GM23248 (cell line): ENCODE measurements at places on chromosomes 12 and 14. TPM values are rescaled to one million over a fixed set of nuclear protein-coding genes. Genes with fewer than 3 reads are reported as not detected.

Gene KCNJ8
- polyA plus RNA-seq: 12.7 and 14.7 TPM in 2 replicates

Gene CSAD
- 6.1 and 8.6 TPM in 2 replicates for polyA plus RNA-seq

Gene SCN8A
- polyA plus RNA-seq: 4.4 and 6.7 TPM in 2 replicates

Gene ATL1
- polyA plus RNA-seq: 10.7 and 11.4 TPM in 2 replicates

Gene OR10G3
- not detected in 2 replicates for polyA plus RNA-seq

Gene PROX2
- 0.05 TPM in 1 of 2 replicates, not detected in the other for polyA plus RNA-seq
